ENCODE measurements at places on chromosomes 12 and 14.

- no peak for DNase-seq
Observed at GRCh38 chr12:53333845-53334244, 2.3 kb downstream of the SP7 start.

DNA sequence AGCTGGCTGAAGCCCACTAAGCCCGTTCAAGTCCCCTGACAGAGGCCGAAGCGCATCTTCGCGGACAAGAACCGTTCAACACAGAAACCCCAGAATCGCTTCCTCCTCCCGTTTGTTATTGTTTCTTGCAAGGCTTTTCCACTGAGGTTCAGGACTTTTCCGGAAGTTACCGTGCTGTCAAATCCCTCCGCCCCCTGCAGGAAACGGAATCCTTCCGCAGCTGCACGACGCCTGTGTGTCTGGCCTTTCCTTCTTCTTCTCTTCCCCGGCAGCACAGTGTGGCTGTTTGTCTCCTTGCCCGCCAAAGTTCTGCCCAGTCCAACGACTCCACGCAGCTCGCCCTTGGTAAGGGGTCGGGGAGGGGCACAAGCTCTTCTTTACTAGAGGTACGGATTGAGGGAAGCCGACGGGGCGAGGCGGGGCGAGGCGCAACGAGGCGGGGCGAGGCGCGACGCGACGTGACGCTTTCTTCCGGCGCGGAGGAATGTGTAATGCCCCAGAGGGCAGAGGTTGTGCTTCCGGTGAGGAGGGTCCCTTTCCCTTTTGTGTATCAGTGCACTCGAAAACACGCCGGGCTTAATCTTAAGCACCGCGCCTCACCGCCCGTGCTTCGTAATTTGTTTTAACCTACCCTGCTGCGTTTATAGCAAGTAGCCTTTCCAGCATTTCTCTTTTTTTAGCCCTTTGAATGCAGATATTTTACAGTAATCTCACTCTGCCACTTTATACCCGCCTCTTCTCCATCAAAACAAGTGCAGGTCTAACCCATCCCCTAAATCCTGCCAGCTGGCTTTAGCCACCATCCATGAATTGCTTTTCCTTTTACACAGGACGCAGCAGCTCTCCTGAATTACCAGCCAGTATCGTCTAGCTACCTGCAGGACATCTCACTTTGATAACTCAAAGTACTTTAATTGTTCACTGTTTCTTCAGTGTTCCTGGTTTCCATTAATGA, at the start of gene KDM5A:
TSS of gene KDM5A (minus strand) at position 179 of the 955 bp plus-strand sequence. CDS start 229 bp downstream, outside the sequence.
- peak; percentile 95 for DNase-seq

GRCh38 chr14:61326146-61326545, 4.8 kb downstream of the PRKCH start:
- peak; percentile 46 for DNase-seq

DNA sequence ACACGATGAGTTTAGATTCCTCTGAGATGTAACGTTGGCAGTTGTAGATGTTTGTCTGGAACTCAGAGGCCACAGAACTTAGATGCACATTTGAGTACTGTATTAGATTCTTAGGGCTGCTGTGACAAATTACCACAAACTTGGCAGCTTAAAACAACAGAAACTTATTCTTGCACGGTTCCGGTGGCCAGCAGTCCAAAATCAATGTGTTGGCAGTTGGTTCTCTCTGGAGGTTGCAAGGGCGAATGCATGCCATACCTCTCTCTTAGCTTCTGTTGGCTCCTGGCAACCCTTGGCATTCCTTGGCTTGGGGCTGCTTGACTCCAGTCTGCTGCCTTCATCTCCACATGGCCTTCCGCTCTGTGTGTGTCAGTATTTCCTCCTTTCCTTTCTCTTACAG, 118.9 kb downstream of the C12orf75 start:
- no peak for DNase-seq

DNA sequence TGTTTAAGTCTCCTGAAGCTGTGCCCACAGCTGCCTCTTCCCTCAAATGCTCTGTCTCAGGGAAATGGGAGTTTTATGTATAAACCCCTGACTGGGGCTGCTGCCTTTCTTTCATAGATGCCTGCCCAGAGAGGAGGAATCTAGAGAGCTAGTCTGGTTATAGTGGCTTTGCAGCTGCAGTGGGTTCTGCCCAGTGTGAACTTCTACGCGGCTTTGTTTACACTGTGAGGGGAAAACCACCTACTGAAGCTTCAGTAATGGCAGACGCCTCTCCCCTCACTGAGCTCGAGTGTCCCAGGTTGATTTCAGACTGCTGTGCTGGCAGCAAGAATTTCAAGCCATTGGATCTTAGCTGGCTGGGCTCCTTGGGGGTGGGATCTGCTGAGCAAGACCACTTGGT, 36.9 kb downstream of the SCYL2 start:
- no peak for DNase-seq

GRCh38 chr12:92943482-92944250, 14.6 kb upstream of the EEA1 start:
- no peak for DNase-seq

DNA sequence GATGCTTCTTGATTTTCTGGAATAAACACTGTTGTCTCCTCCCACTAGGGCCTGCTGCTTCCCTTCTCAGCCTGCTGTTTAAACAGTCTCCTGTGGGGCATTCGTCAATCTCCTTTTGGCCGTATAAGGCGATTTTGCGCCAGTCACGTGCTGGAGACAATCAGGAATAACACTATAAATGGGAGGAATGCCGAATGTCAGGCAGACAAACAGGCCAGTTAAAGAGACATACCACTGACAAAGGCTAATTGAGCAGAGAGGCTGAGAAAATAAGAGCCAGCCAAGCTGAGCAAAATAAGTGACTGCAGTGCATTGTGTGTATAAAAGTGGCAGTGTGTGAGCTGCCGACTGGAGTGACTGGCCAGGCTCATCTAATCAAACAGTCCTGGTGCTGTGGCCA, 23.3 kb downstream of the DMAC2L start:
- no peak for DNase-seq
